ENCODE measurements at places on chromosomes 12 and 14.

GRCh38 chr12:127885954-127886750 is 380.8 kb upstream of the TMEM132C start:
- DNase-seq: no peak

- DNase-seq: no peak
These were observed 2.6 kb downstream of the CYP46A1 start for GRCh38 chr14:99686557-99687283.

GRCh38 chr12:62098132-62098531 is 162.1 kb upstream of the USP15 start:
- no peak for DNase-seq

- DNase-seq: peak; percentile 28
These were observed 3.0 kb upstream of the PLXNC1 start for GRCh38 chr12:94145191-94145983.

DNA sequence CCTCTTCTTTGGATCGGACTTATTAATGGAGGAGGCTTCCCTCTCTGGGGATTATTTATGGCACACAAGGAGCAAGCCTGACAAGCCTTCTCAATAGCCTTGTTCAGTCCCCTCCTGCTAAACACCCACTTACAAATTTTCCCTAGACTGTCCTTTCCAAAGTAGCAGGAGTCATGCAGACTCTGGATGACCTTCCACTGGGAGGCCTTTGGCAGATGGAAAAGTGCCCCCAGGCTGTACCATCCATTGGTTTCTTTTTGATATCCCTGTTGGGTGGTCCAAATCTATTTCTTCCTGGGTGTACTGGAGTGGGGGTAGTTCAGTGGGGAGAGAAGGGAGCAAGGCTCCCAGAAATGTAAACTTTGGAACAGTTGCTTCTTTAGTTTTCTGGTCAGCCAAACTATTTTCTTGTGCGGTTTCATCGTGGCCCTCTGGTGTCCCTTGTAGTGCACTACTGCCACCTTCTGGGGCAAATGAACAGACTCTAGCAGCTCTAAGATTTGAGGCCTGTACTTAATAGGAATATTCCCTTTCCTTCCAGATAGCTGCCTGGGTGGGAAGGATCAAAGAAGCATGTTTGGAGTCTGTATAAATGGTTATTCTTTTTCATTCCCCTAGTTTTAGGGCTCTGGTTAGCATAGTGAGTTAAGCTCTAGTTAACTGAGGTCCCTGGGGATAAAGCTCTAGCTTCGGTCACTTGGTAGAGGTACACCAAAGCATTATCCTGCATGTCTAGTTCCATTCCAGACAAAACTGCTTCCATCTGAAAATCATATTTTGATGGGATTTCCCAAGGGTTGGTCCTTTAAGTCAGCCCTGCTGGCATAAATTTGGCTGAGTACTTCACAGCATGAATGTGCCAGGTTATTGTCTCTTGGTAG is 409.5 kb downstream of the SLC6A15 start:
- no peak for DNase-seq

- no peak for DNase-seq
These were observed 517.8 kb downstream of the C12orf50 start for GRCh38 chr12:87511371-87511770.
